ENCODE measurements at places on chromosomes 12 and 14.

DNA sequence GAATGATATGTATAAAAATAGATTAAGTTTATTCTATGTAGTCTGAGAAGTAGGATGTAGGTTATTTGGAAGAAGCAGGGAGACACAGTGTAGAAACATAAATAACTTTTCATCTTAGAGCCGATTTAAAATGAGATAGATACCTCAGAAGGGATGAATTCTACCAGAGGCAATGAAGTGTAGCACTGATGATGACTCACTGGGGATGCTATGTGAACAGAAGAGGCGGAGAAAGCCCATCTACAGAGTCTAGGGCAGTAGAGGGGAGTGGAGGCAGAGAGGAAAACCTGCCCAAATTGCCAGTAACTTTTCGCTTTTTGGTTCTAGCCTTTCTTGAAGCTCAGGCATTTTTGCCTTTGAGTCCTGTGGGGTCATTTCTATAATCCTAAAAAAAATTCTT lies 451.8 kb downstream of the ATP23 start:
- no peak for DNase-seq

DNA sequence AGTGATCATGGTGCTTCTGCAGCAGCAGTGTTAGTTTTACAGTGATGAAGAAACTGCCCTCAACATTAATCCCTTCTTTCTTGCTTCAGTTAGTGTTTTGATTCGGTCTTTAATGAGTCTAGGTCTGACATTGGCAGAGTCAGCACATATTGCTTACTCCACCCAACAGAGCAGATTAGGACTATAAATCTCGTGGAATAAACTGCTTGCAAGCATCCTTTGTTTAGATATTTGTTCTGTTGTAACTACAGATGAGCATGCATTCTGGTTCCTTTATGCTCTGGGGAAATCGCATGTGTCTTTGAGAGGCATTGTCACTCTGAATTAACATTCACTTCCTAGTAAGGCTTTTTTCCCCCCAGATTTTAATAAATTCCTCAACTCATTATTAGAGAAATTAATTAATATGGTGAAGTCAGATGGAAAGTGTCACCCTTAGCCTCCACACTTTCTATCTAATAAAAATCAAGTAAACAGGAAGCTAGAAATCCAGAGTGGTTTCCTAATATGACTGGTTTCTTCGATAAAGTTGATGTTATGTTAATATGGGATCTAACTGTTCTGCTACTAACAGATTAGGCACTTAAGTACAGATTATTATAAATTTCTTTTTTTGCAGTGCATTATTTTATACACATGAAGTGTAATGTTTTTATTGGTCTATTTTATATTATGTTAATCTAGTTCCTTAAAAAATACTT lies 86.2 kb upstream of the SSTR1 start:
- DNase-seq, result no peak

GRCh38 chr14:75547552-75548250 lies 25.4 kb downstream of the BATF start:
- DNase-seq, result no peak

- no peak for DNase-seq
Observed at GRCh38 chr12:55253281-55253680, 8.9 kb downstream of the OR6C74 start.

GRCh38 chr14:32426028-32426427 lies 96.9 kb downstream of the AKAP6 start:
- no peak for DNase-seq

- DNase-seq, result no peak
Observed at GRCh38 chr12:124597041-124597440, 29.6 kb upstream of the NCOR2 start.

GRCh38 chr14:104094709-104095425 lies 9.4 kb downstream of the ASPG start:
- DNase-seq, result peak; percentile 86

DNA sequence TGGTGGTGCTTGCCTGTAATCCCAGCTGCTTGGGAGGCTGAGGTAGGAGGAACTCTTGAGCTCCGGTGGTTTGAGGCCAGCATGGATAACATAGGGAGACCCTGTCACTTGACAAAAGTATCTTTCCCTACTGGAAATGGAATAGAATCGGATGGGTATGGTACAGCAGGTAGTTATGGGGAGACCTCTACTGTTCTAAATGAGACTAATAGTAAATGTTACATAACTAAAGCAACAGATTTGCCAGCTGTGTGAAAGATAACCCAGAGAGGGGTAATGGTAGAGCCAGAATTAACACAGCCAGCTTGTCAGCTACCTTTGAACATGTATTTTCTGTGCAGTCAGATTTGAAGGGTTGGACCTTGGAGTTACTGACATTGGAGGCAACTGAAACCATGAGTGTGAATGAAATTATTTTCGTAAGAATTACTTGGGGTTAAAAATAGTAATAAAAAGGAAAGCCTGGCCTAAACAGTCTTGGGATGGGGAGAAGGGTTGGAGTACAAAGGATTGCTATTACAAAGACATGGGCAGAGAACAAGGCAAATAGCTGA lies 21.7 kb upstream of the NUP107 start:
- DNase-seq, result no peak

DNA sequence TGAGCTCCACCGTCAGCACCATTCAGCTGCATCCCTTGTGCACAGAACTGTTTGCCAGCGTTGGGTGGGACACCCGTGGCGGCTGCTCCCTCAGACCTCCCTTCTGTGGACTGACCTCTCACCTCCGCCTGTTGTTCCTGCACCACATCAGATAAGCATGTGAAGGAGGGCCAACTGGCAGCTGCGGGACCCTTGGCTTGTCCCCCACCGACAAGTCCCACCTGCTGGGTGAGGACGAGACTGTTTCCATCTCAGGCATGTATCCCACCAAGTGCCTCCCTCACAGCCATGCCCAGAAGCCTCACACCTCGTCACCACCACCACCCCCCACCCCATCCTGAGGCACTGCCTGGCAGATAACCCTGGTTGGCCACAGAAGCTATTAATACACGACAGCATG lies 18.6 kb upstream of the TEAD4 start:
- no peak for DNase-seq

- DNase-seq, result peak; percentile 35
Observed at GRCh38 chr12:21301-22189, 45.0 kb upstream of the IQSEC3 start.

- DNase-seq, result no peak
Observed at GRCh38 chr12:112149596-112149995, 24.2 kb downstream of the TRAFD1 start.

DNA sequence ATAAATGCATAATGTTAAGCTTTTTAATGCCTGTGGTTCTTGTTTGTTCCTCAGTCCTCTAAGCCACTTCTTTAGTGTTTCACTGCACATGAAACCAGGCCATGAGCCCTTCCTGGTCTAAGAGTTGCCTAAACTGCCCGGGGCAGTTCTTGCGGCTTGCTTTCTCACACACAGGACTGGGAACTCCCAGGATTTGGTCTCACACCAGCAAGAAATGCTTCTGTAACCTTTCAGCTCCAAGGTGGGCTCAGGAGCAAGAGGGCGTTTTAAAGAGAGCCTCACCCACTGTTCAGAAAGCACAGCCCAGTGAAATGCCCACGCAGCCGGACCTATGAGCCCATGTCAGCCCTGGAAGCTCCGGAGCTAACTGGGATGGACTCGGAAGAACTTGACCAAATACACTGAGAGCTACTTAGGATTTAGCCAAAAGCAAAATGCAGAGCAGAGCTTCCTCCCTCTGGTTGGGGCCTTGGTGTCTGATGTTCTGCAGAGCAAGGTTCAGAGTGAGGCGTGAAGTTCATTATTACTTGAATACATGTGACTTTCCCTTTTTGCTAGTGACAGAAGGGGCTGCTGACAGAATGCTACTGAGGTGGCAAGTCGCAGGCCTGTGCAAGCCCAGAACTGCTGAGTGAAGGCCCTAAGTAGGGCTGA lies 23.4 kb downstream of the SLC25A29 start:
- no peak for DNase-seq

GRCh38 chr14:64953661-64954060 lies 11.1 kb upstream of the GPX2 start:
- DNase-seq, result no peak

DNA sequence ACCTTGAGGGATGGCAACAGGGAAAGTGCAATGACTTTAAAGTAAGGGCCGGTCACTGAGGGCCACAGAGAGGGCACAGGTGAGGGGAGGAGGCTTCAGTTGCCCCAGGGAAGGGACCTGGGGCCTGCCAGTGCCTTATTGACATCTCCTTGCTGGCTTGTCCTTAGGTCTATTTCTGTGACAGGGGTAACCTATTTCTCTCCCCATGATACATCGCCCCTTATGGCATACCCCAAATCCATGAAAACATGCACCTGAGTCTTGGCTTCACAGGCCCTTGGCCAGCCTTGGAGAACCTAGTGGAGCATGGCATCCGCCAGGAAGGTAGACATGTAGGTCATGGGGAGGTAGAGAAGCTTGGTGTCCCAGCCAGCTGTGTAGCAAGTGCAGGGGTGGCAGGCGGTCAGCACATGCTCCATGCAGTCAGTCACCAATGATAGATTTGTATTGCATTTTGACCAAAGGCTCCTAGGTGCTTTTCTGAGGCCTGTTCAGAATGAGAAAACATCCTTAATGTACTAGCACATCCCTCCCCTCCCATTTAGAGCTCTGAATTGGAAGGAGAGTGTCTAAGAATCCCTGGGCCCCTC lies 23.6 kb upstream of the RDH16 start:
- DNase-seq, result no peak

DNA sequence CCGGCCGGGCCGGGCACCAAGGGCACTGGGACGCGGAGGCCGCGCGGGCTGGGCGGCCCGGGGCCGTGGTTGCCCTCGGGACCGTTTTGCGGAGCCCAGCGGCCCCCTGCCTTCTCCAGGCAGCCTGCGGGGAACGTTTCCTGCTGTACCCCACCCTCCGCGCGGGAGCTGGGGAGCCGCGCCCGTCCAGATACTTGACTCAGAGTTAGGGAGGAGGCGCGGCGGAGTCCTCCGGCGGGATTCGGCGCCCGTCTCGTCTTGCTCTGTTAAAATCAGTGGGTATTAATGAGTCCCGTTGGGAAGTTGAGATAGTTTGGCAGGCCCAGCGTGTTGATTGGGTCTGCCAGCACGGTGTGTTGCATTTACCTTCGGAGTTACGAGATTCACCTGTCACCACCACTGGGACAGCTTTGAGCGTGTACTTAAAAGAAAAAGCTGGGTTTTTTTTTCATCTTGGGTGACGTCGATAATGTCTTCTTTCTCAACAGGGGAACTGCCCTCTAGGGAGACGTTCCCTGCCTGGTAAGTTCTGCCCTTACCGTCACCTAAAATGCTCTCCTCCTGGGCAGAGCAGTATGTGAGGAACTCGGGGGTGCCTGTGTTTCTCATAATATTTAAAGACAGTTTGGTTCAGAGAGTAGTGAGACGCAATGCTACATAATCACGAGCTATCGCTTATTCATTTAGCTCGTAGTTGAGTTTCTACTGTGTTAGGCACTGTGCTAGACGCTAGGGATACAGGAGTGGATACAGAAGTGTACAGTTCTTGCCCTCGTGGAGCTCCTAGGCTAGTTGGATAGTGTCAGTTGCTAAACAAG lies 596 bp downstream of the DLST start:
- peak; percentile 56 for DNase-seq

GRCh38 chr14:68808696-68809480 lies 16.0 kb upstream of the ZFP36L1 start:
- DNase-seq, result no peak

DNA sequence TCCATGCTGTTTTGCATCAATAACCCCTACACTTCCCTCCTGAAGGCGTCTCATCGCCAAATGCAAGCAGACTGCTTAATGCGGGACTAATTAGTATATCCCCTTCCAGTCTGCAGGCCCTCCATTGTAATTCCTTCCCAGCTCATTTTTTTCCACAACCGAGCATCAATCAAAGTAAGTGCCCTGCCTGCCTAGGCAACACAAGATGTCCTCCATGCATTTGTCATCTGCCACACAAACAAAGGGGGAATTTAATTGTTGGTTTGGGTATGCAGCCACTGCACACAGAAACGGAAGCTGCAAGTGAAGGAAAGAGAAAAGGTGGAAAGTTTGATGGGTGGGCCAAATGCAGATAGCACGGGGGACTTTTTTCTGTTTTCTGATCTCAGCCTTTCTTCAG lies 168.0 kb downstream of the EGLN3 start:
- DNase-seq, result no peak

DNA sequence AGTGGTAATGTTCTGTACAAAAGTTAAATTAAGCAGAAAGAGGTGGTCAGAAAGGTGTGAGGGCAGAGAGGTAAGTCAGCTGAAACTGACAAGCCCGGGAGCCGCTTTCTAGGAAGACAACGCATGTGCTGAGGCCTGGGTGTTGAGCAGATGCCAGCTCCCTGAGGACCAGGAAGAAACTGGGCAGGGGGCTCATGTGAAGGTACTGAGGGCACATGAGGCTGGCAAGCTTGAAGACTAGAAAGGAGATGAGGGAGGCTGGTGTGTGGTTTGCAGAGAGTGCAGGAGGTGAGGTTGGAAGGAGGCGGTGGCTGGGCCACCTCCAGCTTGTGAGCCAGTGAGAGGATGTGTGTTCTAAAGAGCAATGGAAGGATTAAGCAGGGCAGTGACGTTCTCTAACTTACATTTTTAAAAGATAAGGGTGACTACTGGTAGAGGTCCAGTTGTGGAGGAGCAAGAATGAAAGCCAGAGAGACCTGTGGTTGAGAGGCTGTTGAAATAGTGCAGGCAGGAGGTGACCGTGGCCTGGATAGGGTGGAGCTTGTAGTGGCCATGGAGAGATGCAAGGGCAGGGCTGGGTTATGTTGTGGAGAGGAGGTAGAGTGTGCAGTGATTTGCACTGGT lies 29.1 kb downstream of the ZNF664 start:
- DNase-seq, result no peak

- no peak for DNase-seq
Observed at GRCh38 chr12:41795910-41796309, 348.8 kb downstream of the GXYLT1 start.

DNA sequence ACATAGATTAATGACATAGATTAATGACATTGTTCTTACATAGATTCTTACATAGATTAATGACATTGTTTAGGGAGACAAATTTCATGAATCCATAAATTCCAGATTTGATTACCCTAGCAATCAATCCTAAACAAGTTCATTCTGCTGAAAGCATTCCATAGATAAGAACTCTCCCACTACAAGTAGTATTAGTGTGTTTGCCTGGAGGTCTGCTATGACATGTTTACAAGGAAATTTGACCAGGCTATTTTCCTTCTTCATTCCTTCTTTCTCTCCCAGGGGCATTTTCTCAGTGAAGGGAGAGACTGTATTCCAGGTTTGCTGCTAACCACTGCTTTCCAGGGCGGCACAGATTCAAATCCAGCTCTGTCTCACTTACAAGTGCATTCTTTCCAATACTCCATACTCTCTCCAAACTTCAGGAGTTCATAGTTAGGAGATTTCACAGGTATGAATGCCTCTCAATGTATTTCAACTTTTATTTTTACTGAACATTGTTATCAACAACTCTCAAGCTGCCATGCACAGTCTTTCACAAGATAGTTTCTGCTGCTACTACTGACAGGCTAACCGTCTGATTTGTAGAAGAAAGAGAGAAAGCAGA lies 134.5 kb downstream of the SLC38A1 start:
- no peak for DNase-seq

DNA sequence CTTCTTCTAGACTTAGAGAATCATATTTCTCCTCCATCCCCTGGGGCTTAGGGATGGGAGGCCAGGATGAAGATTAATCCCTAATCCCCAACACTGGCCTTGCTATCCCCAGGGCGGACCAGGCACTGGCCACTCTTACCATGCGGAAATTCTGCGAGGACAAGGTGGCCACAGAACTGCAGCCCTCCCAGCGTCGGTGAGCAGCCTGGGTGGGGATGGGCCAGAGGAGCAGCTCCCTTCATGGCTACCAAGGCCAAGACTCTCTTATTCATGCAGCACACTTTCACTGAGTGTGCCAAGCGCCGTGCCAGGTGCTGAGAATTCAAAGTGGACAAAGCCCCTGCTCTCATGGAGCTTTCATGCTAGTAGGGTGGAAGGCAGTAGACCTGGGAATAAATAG lies 7.0 kb downstream of the TNS2 start:
- no peak for DNase-seq

- no peak for DNase-seq
Observed at GRCh38 chr12:43208627-43209026, 343.4 kb downstream of the ADAMTS20 start.
